ENCODE measurements at places on chromosomes 6 and 20.

- no peak for DNase-seq
Measured at GRCh38 chr6:137798261-137798660, 68.8 kb upstream of the TNFAIP3 start.

DNA sequence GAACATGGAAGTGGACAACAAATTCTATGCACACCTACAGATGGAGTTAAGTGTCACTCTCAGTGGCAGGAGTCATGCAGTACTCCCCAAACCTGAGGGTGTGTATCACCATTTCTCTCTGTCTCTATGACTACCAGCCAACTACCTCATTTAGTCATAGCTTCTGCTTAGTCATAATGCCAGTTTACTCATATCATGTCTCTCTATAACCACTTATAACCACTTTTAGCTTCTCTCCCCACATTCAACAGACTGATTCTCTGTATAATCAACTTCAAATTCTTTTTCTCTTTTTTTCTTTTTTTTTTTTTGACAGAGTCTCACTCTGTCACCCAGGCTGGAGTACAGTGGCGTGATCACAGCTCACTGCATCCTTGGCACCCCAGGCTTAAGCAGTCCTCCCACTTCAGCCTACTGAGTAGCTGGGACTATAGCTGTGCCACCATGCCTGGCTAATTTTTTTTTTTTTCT lies 13.8 kb upstream of the GTF3C6 start:
- DNase-seq = peak; percentile 88

GRCh38 chr20:22288156-22288555 lies 296.2 kb downstream of the FOXA2 start:
- no peak for DNase-seq

- DNase-seq = no peak
Measured at GRCh38 chr6:5732496-5732895, 274.2 kb downstream of the NRN1 start.
